Panc1 (cell line): ENCODE measurements at places on chromosomes 6 and 20. TPM values are rescaled to one million over a fixed set of nuclear protein-coding genes. Genes with fewer than 3 reads are reported as not detected.

GRCh38 chr6:143675946-143676345 lies 1.8 kb upstream of the PHACTR2 start:
- peaks cover 46% of the 10 kb centered on the region for H3K4me1 ChIP-seq
- no peaks in the 10 kb centered on the region for H3K27me3 ChIP-seq
- peaks cover 2% of the 10 kb centered on the region; the same call in 1 of the 2 replicates for H3K36me3 ChIP-seq
- H3K4me3 ChIP-seq: no peak overlapping the region
- DNase-seq: no peak

GRCh38 chr6:160420969-160421556 lies 72.9 kb downstream of the SLC22A3 start:
- H3K4me3 ChIP-seq: no peak overlapping the region
- no peak overlapping the region for H3K27ac ChIP-seq
- no peaks in the 10 kb centered on the region for H3K27me3 ChIP-seq
- no peaks in the 10 kb centered on the region for H3K4me1 ChIP-seq
- DNase-seq: no peak

DCDC2 gene
- 0.15 TPM for total RNA-seq

SLC22A16 gene
- not detected for total RNA-seq
